ENCODE measurements at places on chromosomes 3 and 15.

DNA sequence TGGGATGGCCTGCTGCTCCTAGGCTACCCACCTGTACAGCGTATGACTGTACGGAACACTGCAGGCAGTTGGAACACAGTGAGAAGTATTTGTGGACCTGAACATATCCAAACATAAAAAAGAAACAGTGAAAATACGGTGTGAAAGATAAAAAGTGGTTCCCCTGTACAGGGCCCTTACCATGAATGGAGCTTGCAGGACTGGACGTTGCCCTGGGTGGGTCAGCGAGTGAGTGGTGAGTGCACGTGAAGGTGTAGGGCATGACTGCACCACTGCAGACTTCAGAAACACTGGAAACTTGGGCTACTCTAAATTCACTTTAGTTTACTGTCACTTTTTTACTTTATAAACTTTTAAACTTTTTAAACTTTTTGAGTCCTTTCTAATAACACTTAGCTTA lies 71.2 kb upstream of the SLC6A6 start:
- DNase-seq = no peak

- no peak for DNase-seq
Measured at GRCh38 chr15:91224755-91225380, 124.8 kb downstream of the SV2B start.

DNA sequence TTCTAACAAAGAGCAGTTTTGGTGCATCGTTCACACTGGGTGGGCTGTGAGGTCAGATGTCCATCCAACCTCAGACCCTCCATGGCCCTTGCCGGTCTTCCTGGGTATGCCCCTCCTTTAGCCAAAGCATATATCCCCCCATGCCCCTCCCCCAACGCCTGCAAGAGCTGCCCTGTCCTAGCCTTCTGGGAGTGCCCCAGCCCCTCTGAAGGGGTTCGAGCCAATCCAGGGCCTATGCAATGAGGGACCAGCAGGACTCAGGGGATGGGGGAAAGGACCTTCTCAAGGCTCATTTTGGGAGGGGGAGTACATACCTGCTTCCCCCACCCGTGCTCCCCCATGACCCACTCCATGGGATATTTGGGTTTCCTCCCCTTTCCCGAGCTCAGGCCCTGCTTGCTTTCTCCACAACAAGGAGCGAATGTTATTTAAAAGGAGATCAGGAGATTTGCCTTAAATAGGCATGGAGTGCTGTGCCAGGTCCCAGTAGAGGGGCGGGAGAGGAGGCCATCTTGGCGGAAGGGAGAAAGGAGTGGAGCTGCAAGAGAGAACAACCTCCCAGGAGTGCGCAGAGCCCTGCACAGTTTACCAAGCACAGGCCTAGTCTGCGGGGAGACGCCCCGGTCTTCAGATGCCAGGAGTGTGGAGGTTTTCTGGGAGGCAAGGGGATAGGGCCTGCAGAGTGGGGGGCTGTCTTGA lies 18.2 kb downstream of the PIF1 start:
- no peak for DNase-seq

DNA sequence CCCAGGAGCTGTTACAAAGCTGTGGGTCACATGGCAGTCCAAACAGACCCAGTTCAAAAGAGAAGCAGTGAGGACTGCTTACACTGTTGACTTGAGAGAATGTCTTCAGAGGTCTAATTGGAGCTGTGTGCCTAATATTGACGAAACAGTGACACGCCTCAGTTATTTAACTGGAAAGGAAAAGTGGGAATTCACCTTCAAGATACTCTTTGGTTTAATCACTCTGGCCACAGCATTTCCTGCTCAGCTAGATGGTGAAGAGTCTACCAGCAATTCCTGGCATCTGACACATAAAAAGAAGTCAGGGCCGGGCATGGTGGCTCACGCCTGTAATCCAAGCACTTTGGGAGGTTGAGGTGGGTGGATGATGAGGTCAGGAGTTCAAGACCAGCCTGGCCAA lies 326.4 kb downstream of the SV2B start:
- DNase-seq = no peak

GRCh38 chr3:172316758-172317157 lies 131.5 kb downstream of the GHSR start:
- no peak for DNase-seq

DNA sequence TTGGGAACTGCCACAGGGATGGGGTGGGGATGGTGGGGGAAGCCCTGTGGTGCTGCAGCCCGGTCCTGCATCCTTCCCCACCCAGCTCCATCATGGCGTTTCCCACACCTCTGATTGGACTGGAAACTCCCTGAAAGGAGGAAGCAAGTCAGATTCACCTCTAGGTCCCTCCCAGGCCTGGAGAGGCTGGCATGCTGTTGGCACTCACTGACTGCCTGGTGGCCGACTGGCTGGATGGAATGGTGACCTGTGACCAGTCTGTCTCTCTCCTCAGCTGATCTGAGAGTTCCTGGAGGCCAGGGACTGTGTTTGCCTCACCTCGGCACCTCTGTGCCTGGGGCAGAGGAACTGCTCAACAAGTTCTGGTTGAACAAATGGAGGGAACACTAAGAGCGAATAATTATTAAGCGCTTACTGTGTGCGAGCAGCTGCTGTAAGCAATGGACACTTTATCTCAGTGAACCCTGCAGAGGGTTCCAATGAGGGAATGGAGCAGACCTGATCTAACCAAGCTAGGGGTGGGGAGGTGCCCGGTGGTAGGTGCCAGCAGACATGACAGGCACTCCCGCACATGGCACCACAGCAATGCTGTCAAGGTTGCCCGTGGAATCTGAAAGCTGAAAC lies 3.5 kb upstream of the HHATL start:
- DNase-seq = peak; percentile 65

- DNase-seq = no peak
Measured at GRCh38 chr3:142902356-142902755, 13.5 kb upstream of the PCOLCE2 start.

GRCh38 chr15:23402544-23402943 lies 44.5 kb downstream of the GOLGA6L2 start:
- DNase-seq = no peak

DNA sequence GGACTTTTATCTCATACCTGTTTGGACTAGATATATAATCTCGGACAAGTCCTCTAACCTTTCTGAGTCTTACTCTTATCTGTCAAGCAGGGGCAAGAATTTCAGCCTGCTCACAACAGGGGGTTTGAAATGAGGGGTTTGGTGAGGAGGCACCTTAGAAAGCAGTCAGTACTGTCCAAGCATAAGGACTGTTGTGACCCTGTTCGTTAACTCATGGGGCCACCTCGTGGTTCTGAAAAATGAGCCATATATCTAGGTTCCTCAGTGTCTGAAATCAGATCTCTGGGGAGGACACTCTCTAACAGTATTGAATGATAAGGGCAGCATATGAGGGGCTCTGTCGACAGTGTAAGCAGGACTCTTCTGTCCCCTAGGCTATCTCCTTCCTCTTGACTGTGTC lies 7.2 kb upstream of the TIMP4 start:
- no peak for DNase-seq

DNA sequence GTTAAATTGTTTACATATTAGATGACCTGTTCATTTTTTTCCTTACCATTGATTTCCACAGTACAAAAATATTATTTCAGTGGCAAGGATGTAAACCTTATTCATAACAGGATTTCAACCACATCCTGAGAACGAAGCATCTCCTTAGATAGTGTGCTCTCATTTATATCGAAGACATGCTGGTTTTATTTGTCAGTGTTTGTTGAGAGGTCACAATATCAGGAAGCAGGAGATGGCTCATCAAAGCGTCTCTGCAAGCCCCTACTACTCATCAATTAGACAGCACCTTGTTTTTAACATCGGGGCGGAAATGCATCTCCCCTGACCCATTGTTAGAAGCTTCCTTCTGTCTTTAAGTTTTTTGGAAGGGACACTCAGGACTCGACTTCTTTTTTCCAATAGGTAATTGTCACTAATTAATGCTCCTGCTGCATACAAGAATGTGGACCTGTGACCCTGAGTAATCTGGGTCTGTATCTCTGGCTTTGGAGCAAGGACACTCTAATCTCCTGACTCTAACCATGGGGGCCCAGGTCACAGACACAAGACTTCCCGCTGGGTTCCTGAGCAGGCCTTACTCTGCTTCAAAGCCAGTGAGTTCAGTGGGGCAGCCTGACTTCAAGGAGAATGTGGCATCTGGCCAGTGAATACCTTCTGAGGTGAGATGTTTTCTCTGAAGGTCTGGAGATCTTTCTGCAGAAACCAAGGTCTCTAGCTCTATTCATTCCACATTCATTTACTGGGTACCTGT lies 50.3 kb downstream of the MECOM start:
- no peak for DNase-seq

DNA sequence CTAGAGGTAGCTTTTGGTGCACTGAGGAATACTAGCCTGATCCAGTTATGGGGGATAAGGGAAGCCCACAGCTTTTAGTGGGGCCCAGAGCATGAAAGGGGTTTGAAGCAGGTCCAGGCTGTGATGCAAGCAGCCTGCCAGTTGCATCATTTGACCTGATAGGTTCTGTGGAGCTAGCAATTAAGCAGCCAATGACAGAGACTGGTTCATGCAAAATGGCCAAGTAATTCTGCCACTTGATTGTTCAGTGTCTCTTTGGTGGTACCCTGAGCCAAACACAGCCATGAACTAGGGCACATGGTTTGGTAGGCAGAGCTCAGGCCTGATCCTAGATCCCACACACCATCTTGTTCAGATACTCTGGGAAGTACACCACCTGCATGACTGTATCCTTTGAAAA lies 91.0 kb upstream of the PRR23C start:
- DNase-seq = no peak

GRCh38 chr3:116285781-116286421 lies 159.4 kb downstream of the LSAMP start:
- no peak for DNase-seq

GRCh38 chr3:38047896-38048295 lies 8.9 kb downstream of the DLEC1 start:
- DNase-seq = no peak

DNA sequence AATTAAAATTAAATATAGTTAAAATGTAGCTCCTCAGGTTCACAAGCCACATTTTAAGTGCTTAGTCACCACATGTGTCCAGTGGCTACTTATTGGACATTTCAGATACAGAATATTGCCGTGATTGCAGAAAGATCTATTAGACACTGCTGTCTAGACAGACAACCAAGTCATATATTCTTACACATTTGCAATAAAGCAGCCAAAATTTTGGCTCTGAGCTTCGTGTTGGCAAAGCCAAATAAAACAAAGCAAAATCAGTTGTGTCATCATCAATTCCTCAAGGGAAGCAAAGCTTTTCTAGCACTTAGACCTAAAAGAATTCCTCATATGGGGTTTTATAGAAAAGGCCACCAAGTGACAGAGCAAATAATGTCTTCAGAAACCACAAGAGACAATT lies 193.1 kb upstream of the LPP start:
- DNase-seq = no peak

- DNase-seq = no peak
Measured at GRCh38 chr3:159929171-159930141, 59.2 kb upstream of the IL12A start.

DNA sequence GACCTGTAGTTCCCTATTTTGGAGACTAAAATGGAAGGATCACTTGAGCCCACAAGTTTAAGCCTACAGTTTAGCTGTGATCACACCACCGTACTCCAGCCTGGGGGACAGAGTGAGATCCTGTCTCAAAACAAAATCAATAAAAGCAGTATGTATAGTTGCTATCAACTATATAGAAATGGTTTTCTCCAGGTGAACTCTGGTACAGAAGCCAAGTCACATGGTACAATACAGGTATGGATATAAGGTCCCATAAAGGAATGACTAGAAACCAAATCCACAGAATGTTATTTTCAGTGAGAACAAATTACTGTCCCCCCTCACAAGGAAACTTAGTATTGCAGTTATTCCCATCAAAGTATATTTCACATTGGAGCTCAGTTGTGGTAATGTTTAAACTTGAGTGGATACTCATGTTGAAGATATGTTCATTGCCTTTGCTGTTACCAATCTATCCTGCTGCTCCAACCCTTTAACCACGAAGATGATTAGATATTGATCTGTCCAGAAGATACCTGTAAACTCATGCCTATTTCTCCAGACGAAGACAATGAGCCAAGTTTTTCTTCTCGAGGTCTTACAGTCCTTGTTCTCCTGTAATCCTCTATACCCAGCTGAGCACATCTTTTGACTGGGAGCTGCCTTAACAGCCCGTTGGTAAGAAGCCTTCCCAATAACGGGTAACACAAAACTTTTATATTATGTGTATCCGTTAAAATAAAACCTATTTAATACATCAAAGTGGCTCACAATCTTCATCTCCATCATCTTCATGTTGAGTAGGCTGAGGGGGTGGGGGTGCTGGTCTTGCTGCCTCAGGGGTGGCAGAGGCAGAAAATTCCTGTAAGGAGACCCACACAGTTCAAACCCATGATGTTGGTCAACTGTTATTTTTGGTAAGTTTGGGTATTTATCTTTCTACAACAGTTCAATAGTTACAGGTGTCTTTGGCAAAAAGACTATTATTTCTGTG lies 24.6 kb downstream of the TRA2B start:
- no peak for DNase-seq

GRCh38 chr15:36067483-36068274 lies 511.7 kb upstream of the CDIN1 start:
- no peak for DNase-seq

DNA sequence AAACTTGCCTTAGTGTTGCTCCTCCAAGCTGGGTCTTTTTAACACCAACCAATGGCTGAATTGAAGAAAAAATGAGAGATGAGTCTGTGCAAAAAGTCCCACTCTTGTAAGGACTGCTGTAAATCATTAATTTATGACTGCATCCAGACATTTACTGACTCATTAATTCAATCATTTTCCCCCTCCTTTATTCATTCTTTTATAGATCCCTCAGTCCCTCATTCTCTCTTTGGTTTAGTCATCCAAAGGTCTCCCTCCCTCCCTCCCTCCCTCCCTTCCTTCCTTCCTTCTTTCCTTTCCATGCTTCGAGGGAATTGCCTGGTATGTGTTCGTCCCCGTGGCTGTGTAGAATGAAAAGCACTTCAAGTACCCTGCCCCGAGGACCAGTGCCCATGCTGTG lies 35.3 kb upstream of the MRPS22 start:
- no peak for DNase-seq

- no peak for DNase-seq
Measured at GRCh38 chr3:104556372-104557078, 810.2 kb upstream of the ALCAM start.

GRCh38 chr3:127652246-127652995 lies 20.3 kb upstream of the ABTB1 start:
- DNase-seq = no peak

GRCh38 chr15:27864086-27864485 lies 235.0 kb downstream of the OCA2 start:
- DNase-seq = no peak

GRCh38 chr3:45057557-45057956 lies 31.5 kb downstream of the CLEC3B start:
- DNase-seq = no peak

DNA sequence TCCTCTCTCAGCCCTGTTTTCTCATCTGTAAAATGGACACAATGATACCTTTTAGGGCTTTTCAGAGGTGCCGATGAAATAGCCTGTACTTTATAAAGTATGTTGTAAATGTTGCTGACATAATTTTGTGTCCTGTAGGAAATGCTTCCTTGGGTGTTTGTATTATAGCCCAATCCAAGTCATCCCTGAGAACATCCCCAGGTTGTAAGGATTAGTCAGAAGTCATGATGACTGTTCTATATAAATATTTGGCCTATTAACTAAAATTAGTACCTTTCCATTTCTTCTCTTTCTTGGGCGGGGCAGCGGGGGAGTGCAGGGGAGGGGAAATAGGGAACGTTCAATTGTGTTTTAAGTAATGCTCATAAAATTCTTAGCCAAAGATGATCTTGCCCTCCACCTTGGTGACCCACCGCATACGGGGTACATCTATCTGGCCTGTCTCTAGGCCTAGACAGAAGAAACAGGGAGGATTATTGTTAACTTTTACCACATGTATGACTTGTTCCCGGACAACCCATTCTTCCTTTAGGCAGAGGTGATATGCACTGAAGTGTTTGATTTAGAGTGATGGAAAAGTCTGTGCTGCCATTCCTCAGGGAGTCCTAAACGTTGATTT lies 120.7 kb downstream of the VGLL4 start:
- no peak for DNase-seq
